ENCODE measurements at places on chromosomes 1 and 21.

DNA sequence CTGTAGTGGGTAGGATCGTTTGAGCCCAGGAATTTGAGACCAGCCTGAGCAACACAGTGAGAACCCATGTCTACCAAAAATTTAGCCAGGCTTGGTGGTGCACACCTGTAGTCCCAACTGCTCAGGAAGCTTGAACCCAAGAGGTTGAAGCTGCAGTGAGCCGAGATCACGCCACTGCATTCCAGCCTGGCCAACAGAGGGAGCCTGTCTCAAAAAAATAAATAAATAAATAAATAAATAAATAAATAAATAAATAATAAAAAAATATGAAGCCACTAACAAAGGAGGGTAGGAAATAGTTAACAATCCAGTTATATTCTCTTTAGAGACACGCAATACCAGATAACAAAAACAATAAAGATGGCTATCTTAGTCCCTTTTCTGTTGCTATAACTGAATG, 11.9 kb upstream of the CBR3 start:
- no peaks in the 10 kb centered on the region for H3K27me3 ChIP-seq
- H3K27ac ChIP-seq, result no peak overlapping the region
- H3K4me3 ChIP-seq, result no peak overlapping the region
- H3K4me1 ChIP-seq, result peaks cover 4% of the 10 kb centered on the region
- H3K36me3 ChIP-seq, result no peaks in the 10 kb centered on the region
- DNase-seq, result no peak

- H3K36me3 ChIP-seq, result no peaks in the 10 kb centered on the region
- no peak overlapping the region for H3K4me3 ChIP-seq
- peak; percentile 52 for DNase-seq
- no peak overlapping the region for H3K27ac ChIP-seq
- no peaks in the 10 kb centered on the region for H3K4me1 ChIP-seq
- peaks cover 24% of the 10 kb centered on the region for H3K27me3 ChIP-seq
Observed at GRCh38 chr1:2948001-2948750, 73.1 kb upstream of the ACTRT2 start.

- H3K36me3 ChIP-seq, result no peaks in the 10 kb centered on the region
- no peak for DNase-seq
- no peaks in the 10 kb centered on the region for H3K27me3 ChIP-seq
- H3K27ac ChIP-seq, result no peak overlapping the region
- no peaks in the 10 kb centered on the region for H3K4me1 ChIP-seq
Observed at GRCh38 chr1:6473974-6474814, 8.2 kb upstream of the TNFRSF25 start.

DNA sequence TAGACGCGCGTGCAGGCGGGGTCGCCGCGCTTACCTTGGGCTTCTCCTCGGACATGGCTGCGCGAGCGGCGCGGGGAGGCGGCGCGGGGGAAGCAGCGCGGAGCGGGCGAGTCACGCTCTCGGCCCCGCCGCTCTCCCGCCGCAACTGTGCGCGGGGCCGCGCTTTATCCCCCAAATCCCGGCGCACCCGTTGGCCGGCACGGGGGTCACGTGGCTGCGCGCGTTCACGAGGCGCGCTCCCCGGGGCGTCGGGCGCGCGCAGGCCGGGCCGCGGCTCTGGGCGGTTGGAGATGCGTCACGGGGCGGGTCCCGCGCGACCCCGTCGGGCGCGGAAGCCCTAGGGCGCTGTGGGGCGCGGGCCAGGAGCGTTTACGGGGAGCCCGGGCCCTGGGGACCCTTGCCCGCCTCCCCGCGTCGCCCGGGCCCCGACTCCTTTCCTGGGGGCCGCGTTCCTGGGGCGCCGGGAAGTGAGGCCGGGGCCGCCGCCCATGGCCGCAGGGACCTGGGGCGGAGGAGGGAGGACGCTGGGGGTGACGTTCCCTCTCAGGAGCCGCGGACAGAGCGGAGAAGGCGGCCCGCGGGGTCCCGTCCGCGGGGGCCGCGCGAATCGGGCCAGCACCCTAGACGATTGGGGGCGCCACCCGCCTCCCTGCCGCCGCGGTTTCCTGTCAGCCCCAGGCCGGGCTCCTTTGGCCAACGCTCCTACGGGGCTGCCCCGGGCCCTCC, at the start of gene SUMO3:
Gene SUMO3, minus strand, starts transcription at position 149 of the 726 bp plus-strand sequence. Its CDS starts 94 bp downstream, at position 55.
- peak within 1 kb of the TSS; percentile 89 for H3K27ac ChIP-seq
- H3K4me1 ChIP-seq, result peaks cover 29% of the 10 kb centered on the region
- H3K36me3 ChIP-seq, result no peaks in the 10 kb centered on the region
- H3K27me3 ChIP-seq, result no peaks in the 10 kb centered on the region

DNA sequence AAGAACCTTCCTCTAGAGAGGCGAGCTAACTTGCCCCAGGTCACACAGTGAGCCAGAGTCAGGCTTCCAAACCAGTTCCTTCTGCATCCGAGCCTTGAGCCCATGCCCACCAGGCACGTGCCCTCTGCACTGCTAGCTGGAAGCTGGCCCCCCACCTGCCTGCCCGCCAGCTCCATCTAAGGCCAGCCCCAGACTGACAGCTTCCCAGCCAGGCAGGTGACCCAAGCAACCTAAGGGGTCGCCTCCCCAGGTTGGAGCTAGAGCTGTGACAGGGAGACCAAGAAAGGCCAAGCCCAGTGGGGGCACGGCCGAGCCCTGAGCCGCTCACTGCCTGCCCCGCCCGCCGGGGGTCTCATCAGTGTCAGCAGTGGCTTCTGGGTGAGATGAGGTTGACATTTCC, 19.9 kb upstream of the C1QA start:
- no peak overlapping the region for H3K27ac ChIP-seq
- H3K4me1 ChIP-seq, result no peaks in the 10 kb centered on the region
- no peaks in the 10 kb centered on the region for H3K36me3 ChIP-seq
- H3K27me3 ChIP-seq, result peaks cover 4% of the 10 kb centered on the region
- DNase-seq, result no peak
- no peak overlapping the region for H3K4me3 ChIP-seq

- no peaks in the 10 kb centered on the region for H3K36me3 ChIP-seq
- H3K27me3 ChIP-seq, result no peaks in the 10 kb centered on the region
- peaks cover 6% of the 10 kb centered on the region for H3K4me1 ChIP-seq
- peak overlapping the region; percentile 50 for H3K27ac ChIP-seq
- no peak overlapping the region for H3K4me3 ChIP-seq
Observed at GRCh38 chr1:231643071-231643934, 16.7 kb downstream of the DISC1 start.
